ENCODE measurements at places on chromosomes 5 and 9. TPM values are rescaled to one million over a fixed set of nuclear protein-coding genes. Genes with fewer than 3 reads are reported as not detected.

DNA sequence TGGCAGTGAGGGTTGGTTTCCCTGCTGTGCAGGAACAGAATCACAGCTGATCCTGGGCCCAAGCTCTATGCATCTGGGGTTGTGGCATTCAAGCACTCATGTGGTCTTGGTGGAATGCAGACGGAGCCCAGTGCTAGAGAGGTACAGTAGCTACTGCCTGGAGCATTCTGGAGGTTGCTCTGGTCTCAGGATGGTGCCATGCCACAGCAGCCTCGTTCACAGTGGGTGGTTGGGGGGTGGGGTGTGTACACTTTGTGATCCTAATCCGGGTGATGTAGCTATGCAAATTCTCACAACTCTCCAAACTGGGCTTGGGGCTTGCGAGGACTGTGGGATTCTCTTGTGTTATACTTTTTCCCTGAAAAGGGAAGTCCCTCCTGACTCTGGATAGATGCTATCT is 45.2 kb downstream of the FGD3 start:
- peak; percentile 68 for DNase-seq

GRCh38 chr9:97075289-97075985 is 36.5 kb upstream of the CTSV start:
- DNase-seq: no peak

GRCh38 chr9:131174681-131175239 is 49.4 kb downstream of the NUP214 start:
- no peak for DNase-seq

GRCh38 chr5:141513627-141514329 is 24.9 kb downstream of the PCDHGC5 start:
- DNase-seq: peak; percentile 69

GRCh38 chr5:42951293-42951840 is 88.8 kb downstream of the ANXA2R start:
- DNase-seq: no peak

SCGB3A1 gene
- 0.39 TPM for total RNA-seq
